ENCODE measurements at places on chromosomes 12 and 14.

- H3K4me3 ChIP-seq, result no peak overlapping the region
- no peak overlapping the region for H3K27ac ChIP-seq
- peaks cover 67% of the 10 kb centered on the region for H3K36me3 ChIP-seq
- no peaks in the 10 kb centered on the region for H3K27me3 ChIP-seq
- no peak for DNase-seq
- peaks cover 7% of the 10 kb centered on the region for H3K4me1 ChIP-seq
Observed at GRCh38 chr12:98533723-98534251, 18.4 kb downstream of the TMPO start.

DNA sequence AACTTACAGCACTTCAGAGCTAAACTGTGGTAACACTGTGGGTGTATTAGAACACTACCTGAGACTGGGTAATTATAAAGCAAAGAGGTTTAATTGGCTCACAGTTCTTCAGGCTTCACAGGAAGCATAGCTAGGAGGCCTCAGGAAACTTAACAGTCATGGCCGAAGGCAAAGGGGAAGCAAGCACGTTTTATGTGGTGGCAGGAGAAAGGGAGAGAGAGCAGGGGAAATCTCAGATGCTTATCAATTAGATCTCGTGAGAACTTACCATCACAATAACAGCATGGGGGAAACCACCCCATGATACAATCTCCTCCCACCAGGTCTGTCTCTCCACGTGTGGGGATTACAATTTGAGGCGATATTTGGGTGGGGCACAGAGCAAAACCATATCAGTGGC is 512.6 kb downstream of the RERGL start:
- H3K27ac ChIP-seq, result no peak overlapping the region
- H3K36me3 ChIP-seq, result no peaks in the 10 kb centered on the region
- DNase-seq, result no peak
- H3K27me3 ChIP-seq, result no peaks in the 10 kb centered on the region
- H3K4me3 ChIP-seq, result no peak overlapping the region
- H3K4me1 ChIP-seq, result no peaks in the 10 kb centered on the region

DNA sequence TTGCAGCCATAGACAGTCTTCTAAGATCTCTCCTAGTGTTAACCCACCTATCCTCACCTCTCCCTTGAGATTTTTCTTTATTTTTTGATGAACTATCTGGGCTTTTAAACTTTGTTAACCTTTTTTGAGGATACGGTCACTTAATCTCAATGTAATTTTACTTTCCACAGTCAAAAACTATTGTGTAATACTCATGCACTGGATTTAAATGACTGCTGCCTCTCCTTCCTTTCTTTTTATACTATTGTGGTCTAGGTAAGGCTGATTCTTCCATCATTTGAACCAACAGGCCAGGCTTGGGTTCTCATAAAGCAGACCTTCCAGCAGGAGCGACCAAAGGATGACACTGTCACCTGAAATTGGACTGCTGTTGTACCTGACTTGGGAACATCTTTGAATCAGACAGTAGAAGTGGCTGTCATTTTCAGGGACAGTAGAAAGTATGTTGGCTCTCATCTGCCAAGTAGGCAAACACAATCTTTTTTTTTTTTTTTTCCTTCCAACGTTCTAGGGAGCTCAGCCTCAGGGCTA is 689 bp upstream of the PDE3A start:
- peaks cover 15% of the 10 kb centered on the region for H3K4me1 ChIP-seq
- DNase-seq, result no peak
- peaks cover 50% of the 10 kb centered on the region for H3K27me3 ChIP-seq
- no peak overlapping the region for H3K27ac ChIP-seq

DNA sequence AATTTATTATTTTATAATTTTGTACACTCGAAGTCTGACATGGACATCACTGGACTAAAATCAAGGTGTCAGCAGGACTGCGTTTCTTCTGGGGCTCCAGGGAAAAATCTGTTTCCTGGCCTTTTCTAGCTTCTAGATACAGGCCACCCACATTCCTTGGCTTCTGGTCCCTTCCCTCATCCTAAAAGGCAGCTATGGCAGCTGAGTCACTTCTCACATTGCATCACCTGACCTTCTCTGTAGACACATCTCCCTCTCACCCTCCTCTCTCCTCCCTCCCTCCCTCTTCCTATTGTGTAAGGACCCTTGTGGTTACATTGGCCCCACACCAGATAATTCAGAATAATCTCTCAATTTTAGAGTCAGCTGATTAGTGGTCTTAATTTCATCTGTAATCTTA is 92.4 kb downstream of the RPS6KA5 start:
- peak overlapping the region; percentile 8 for H3K27ac ChIP-seq
- peaks cover 15% of the 10 kb centered on the region for H3K36me3 ChIP-seq
- DNase-seq, result no peak
- H3K27me3 ChIP-seq, result no peaks in the 10 kb centered on the region
- no peak overlapping the region for H3K4me3 ChIP-seq
- peaks cover 38% of the 10 kb centered on the region for H3K4me1 ChIP-seq

GRCh38 chr14:26925876-26926584 is 328.2 kb upstream of the NOVA1 start:
- H3K4me1 ChIP-seq, result no peaks in the 10 kb centered on the region
- H3K4me3 ChIP-seq, result no peak overlapping the region
- DNase-seq, result no peak
- no peak overlapping the region for H3K27ac ChIP-seq
- H3K27me3 ChIP-seq, result no peaks in the 10 kb centered on the region

GRCh38 chr14:90179809-90180779 is 76.3 kb upstream of the PSMC1 start:
- no peaks in the 10 kb centered on the region for H3K36me3 ChIP-seq
- no peaks in the 10 kb centered on the region for H3K4me1 ChIP-seq
- H3K27me3 ChIP-seq, result peaks cover 3% of the 10 kb centered on the region

DNA sequence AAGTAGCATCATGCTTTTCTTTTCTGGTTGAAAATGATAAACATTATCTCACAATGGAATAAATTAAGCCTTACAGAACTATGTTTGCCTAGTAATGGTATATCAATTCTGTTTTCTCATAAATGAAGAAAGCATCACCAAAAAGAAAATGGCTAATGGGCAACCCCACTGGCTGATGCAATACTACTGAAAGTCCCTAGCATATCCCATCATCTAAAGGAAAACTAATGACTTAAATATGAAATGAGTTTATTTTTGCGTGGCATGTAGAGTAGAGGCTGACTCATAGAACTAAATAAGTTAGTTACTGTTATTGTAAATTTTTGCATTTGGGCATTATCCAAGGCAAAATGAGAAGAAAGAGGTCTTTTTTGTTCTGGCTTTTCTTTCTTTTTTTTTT is 1156.3 kb upstream of the SEL1L start:
- no peaks in the 10 kb centered on the region for H3K4me1 ChIP-seq
- no peak overlapping the region for H3K4me3 ChIP-seq
- no peak overlapping the region for H3K27ac ChIP-seq
- DNase-seq, result no peak
